ENCODE measurements at places on chromosomes 13 and 19. TPM values are rescaled to one million over a fixed set of nuclear protein-coding genes. Genes with fewer than 3 reads are reported as not detected.

The SIAH3 gene
- 0.10 TPM for total RNA-seq

The CLIP3 gene
- 14.0 TPM for total RNA-seq

The ZNF66 gene
- 2.5 TPM for total RNA-seq

The RAB3A gene
- 4.1 TPM for total RNA-seq

The TPTE2 gene
- not detected for total RNA-seq

The IRGQ gene
- 58.3 TPM for total RNA-seq

The UCHL3 gene
- total RNA-seq: 47.1 TPM

The KIR2DL3 gene
- not detected for total RNA-seq

The IGFL2 gene
- total RNA-seq: not detected

The FXYD1 gene
- not detected for total RNA-seq

The LYPD5 gene
- 2.7 TPM for total RNA-seq
